Kidney epithelial cell (primary cell): ENCODE measurements at places on chromosomes 13 and 19. TPM values are rescaled to one million over a fixed set of nuclear protein-coding genes. Genes with fewer than 3 reads are reported as not detected.

The CLEC4M gene
- 0.27 TPM in 1 of 2 replicates, not detected in the other for total RNA-seq

The GGACT gene
- total RNA-seq: 5.5 and 27.4 TPM in 2 replicates

The TLE6 gene
- total RNA-seq: 0.50 and 2.2 TPM in 2 replicates

GRCh38 chr13:28470296-28470695 is 24.6 kb downstream of the FLT1 start:
- no peak for DNase-seq

GRCh38 chr13:37534181-37534580 is 64.4 kb downstream of the POSTN start:
- no peak for DNase-seq

- no peak for DNase-seq
Observed at GRCh38 chr13:101144808-101145419, 271.4 kb downstream of the NALCN start.
